Colonic mucosa (tissue), 4 donors: ENCODE measurements at places on chromosomes 4 and X. TPM values are rescaled to one million over a fixed set of nuclear protein-coding genes. Genes with fewer than 3 reads are reported as not detected.

Gene KCTD8
- total RNA-seq, result 0.27 TPM

Gene L1CAM
- 4.3 TPM for total RNA-seq

Gene NPY5R
- not detected for total RNA-seq

Gene SSX3
- not detected for total RNA-seq

- no peak for DNase-seq
These were observed 3.7 kb downstream of the MYOZ2 start for GRCh38 chr4:119139311-119139710.

GRCh38 chr4:40303751-40304150 is 31.4 kb upstream of the CHRNA9 start:
- DNase-seq, result no peak

GRCh38 chr4:39963656-39964055 is 14.1 kb downstream of the PDS5A start:
- no peak for DNase-seq

- DNase-seq, result peak; percentile 39
These were observed 26.9 kb downstream of the SLC2A9 start for GRCh38 chr4:9994246-9994847.

- no peak for DNase-seq
These were observed 10.6 kb upstream of the GPR174 start for GRCh38 chrX:79133904-79134303.

DNA sequence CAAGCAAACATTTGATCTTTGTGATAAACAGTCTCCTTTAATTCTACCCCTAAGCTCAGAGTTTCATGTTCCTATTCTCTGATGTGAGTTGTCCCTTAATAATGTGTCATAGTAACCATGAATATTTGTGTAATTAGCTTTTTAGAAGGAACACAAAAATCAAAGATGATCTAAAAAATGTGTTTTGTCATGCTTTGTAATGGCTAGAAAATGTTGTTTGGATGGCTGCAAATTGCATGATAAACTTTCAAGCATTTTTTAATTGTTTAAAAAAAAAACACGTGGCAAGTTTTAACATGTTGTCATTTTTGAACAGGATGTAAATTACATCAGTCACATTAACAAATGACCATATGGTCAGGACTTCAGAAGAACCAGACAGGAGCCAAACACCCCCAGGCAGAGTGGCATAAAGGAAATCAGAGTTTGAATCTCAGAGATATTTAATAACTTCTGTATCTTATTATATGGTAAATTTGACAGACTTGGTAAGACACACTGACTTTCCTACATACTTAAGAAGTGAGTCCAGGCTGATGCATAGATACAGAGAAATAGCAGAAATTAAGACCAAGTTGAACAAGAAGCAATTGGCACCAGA is 223.9 kb upstream of the VEGFC start:
- no peak for DNase-seq

DNA sequence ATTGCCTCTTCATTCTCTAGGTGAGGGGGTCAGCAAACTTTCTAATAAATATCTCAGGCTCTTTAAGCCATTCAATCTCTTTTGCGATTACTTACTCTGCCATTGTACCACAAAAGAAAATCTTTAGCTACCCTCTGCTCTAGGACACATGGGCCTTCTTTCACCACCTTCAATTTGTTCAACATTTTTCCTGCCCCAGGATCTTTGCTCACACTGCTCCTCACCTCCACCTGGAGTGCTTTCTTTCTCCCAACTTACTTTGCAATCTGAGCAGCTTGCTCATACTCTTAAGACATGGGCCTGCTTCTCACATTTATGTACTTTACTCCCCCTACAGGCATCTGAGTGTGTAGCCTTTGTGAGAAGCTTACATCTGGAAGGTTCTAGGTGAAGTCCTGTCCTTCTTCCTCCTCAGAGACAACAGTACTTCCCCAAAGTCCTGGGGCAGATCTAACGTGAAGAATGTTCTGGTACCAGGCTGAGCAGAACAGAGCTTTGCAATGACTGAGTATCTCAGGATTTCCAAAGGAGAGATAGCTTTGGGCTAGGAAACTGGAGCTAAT is 55.0 kb upstream of the PRDM5 start:
- peak; percentile 59 for DNase-seq

DNA sequence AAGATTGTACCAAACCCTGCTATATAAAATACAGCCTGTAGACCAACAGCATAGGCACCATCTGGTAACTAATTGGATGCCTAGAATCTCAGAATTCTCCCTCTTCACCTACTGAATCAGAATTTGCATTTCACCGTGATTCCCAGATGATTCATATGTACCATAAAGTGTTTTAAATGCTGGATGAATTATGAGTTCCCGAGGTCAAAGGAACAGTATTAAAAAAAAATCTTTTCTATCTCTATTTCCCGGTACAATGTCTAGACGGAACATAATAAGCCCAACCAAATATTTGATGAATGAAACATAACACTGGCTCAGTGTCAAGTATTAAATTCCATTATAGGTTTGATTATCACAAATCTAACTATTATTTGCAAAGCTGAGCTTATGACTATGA is 280.0 kb downstream of the ANKRD50 start:
- no peak for DNase-seq

DNA sequence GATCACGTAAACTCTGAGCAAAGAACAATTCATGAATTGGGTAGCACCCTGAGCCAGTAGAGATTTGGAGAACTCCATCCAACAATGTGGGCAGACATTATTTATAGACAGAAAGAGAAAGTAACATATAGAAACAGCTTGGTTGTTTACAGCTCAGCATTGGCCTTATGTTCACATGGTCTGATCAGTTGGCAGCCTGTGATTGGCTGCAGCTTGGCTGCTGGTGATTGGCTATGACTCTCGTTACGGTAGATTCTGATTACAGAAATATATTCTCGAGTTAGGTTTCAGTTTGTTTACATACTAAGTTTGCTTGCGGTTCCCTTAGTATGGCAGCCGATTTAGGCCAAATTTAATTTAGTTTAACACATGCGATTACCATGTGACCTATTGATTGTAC is 663.4 kb downstream of the RAPGEF2 start:
- no peak for DNase-seq

- no peak for DNase-seq
These were observed 289.8 kb upstream of the STS start for GRCh38 chrX:6857749-6858148.

DNA sequence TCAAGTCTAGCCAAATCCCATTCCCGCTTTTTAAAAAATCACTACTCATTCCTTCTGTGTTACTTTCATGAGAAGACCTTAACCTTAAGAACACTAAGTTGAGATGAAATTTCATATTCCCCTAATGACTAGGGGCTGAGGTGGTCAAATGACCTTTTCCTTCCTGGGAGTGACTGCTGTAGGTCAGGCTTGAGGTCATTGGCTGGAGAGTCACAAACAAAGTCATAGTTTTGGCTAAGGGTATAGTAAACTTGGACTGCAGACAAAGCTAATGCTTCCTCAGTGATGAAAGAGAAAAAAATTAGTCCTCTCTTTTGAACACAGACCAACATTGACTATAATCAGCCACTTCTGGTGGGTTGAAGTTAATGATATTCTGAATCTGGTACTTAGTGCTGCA is 16.0 kb upstream of the FGF2 start:
- DNase-seq, result no peak

- no peak for DNase-seq
These were observed 5.0 kb upstream of the RPS6KA3 start for GRCh38 chrX:20271730-20272129.

DNA sequence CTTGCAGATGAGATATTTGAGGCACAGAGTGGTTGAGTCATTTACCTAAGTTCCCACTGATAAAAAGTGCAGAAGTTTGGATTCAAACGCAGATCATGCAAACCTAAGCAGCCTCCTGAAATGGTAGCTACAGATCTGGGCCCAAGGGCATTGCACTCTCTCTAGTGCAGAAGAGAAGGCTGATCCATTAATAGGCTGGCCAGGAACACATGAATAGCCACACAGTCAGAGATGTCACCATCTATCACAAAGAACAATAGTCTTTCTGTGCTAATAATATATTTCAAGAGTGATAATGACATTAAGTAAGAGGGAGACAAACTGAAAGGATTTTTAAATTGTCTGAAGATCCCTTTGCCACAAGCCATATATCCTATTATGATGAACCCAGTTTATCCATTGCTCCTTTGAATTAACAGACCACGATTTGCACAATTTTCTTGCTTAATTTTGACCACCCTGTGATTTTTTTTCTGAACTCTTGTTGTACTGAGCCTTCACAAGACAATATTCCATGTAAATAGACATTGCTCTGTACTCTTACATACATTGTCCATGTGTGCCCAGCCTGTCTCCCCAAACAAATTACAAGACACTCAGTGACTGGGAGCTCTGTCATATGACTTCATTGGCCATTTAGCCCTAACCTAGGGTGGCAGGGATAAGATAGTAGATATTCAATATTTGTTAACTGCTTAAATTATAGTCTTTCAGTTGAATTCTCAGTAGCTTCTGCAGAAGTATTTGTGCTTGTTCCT is 112.4 kb upstream of the RBPJ start:
- no peak for DNase-seq

- DNase-seq, result no peak
These were observed 1.2 kb downstream of the RASL11B start for GRCh38 chr4:52863324-52863723.

DNA sequence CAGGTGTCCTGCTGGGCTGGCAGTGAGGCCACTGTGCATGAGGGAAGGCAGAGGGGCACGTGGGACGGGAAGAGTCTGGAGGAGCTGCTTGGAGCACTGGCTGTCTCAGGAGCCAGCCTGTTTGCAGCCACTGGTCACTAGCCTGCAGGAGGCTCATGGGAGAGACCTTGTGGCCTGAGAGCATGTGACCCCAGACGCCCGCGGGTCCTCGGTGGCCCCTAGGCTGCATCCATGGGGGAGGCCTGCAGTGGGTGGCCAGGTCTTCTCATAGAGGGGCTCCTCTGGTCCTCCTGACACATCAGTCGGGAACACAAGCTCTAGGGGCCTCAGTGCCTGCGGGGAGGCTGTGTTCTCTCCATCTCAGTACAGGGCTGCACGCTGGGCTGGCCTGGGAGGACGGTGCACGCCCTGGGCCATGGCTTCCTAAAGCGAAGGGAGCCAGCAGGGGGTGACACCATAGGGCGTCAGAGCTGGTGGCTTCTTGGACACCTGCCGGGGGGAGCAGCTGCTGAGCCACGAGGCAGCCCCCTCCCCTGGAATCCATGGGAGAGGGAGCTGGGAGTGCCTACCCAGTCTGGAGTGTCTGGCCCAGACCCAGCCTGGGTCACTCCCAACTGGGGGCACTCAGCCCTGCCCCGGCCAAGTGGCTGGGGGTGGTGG is 12.3 kb downstream of the NAT8L start:
- no peak for DNase-seq

DNA sequence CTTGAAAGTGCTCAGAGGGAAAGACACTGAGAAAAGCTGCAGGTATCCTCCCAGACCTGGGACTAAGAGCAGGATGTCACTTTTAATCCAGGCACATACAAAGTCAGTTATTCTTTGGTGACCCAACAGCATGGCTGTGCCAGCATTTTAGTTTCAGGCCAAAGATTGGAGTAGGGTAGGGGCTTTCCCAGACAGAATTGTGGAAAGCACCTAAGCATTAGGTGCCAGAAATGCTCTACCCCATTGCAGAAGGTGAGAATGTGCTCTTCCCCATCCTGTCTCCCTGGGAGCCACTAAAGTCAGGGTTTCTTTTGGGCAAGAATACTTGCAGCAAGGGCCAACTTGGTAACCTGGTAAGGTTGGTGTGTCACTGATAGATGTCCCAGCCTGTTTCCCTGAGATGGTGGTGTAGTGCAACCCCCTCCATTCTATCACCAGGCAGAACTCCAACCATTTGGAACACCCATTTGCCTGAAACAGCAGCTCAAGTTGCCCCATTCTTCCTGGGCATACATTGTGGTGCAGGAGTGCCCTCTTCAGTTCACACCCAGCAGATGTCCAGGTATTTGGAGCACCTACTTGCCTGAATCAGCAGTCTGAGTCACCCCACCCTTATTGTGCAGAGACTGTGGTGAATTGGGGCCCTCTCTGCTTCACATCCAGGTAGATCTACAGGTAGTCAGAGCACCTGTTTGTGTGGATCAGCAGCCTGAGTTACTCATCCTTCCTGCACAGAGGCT is 183.5 kb downstream of the ZC4H2 start:
- no peak for DNase-seq

DNA sequence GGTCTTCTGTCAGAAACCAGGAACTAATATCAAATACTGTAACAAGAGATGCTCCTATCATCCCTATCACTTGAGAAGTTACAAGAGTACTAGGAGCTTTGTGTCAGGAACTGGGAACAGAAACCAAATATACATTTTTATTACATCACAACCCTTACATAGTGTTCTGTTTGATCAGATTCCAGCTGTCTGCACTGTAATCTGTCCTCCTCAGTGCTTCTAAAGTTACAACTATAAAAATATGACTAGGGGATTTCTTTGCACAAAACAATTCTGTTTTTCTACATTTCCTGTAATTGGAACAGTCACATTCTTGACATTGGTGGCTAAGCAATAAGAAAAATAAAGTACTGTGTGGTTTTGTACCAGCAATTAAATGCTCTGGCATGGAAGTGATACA is 686.0 kb downstream of the PDHA2 start:
- no peak for DNase-seq

GRCh38 chr4:170425521-170426143 is 335.9 kb upstream of the AADAT start:
- DNase-seq, result no peak

DNA sequence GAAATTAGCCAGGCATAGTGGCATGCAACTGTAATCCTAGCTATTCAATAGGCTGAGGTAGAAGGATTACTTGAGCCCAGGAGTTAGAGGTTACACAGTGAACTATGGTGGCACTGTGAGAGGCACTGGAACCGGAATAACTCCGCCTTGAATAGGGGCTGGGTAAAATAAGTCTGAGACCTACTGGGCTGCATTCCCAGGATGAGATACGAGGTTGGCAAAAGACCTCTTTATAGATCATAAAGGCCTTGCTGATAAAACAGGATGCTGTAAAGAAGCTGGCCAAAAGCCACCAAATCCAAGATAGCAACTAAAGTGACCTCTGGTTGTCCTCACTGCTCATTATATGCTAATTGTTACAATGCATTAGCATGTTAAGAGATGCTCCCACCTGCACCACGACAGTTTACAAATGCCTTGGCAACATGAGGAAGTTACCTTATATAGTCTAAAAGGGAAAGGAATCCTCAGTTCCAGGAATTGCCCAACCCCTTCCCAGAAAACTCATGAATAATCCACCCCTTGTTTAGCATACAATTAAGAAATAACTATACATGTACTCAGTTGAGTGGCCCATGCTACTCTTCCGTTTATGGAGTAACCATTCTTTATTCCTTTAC is 88.6 kb downstream of the CENPC start:
- DNase-seq, result peak; percentile 53
